ENCODE measurements at places on chromosomes 2 and 18.
A peak's percentile ranks its signal among the peaks of the same experiment; 100 is the strongest.

DNA sequence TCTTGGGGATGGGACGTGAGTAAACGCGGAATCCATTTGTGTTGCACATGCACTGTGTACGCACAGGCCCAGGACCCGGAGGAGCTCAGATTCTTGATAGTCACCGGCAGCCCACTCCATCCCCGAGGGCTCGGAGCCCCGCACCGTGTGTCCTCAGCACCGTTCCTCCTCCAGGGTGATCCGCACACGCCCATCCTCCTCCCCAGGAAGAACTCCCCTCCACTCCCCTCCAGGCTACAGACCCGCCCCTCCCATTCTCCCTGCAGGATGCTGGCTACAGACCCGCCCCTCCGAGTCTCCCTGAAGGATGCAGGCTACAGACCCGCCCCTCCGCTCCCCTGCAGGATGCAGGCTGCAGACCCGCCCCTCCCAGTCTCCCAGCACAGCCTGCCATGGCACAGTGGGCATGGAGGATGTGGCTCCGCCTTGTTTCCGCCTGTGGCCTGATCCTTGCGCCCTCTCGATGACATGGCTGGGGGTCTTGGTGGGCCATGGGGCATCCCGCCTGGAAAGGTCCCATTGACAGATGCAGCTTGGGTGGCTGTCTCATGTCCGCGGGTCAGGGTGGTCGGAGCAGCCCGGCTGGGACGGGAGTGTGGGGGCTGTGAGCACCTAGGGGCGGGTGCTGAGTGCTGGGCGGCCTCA, 14.1 kb downstream of the CTDP1 start:
- no peak for DNase-seq

DNA sequence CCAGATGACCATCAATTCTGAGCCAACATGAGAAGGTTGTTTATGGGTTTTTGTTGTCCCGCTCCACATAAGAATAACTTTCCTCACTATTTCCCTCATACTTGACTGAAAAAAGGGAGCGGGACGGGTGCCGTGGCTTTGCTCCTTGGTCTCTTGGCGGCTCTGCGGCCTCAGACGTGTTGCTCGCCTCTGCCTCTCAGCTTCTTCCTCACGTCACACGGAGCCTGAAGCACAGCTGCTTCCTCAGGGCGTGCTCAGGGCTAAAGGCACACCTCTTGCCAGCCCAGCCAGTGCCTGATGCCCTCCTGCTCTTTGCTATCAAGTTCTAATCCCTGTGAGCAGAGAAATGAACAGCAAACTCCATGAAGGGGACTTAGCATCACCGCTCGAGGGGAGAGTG, 17.9 kb upstream of the ID2 start:
- no peak for DNase-seq

GRCh38 chr2:112877423-112877822, 33.5 kb upstream of the IL37 start:
- DNase-seq, result no peak

- no peak for DNase-seq
Observed at GRCh38 chr2:81658227-81658626, 1353.7 kb upstream of the LRRTM1 start.

DNA sequence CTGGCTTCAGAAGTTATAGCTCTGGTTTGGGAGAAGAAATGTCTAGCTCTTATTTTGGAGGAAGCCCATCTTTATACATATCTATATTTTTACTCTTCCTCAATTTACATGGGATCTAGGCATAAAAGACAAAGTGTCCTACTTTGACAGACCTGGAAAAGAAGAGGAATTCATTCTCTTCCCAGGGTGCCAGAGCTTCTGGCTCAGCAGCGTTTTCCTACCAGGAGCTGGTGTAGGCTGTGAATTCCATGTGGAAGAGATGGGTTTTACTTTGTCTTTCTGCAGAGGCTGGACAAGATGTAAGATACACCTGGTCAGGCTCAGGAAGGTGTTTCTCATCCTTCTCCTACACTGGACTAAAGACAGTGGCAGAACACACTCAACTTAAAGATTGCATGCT, 50.2 kb upstream of the LYPD6B start:
- no peak for DNase-seq

GRCh38 chr2:131041402-131042147, 51.7 kb downstream of the FAM168B start:
- DNase-seq, result no peak

GRCh38 chr18:31275722-31276463, 42.1 kb upstream of the DSG1 start:
- DNase-seq, result no peak

- no peak for DNase-seq
Observed at GRCh38 chr2:174833737-174834136, 69.5 kb upstream of the CHRNA1 start.

DNA sequence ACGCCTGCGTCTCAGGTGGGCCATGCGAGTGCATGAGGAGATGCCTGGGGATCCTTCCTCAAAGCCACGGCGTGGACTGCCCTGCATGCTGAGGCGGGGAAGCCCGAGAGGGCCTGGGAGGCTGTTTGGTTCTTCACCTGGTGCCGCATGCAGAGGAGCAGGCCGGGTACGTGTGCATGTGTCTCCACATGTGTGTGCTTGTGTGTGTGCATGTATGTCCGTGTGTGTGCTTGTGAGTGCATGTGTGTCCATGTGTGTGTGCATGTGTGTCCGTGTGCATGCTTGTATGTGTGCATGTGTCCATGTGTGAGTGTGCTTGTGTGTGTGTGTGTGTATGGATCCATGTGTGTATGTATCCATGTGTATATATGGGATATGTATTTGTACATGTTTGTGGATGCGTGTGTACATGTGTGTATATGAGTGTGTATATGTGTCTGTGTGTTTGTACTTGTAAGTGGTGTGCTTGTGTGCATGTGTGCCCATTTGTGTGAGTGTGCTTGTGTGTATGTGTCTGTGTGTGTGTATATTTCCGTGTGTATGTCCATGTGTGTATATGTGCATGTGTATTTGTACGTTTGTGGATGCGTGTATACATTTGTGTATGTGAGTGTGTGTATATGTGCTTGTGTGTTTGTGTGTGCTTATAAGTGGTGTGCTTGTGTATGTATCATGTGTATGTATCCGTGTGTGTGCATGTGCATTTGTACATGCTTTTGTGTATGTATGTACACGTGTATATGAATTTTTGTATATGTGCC, 79.0 kb downstream of the PTGR3 start:
- no peak for DNase-seq

DNA sequence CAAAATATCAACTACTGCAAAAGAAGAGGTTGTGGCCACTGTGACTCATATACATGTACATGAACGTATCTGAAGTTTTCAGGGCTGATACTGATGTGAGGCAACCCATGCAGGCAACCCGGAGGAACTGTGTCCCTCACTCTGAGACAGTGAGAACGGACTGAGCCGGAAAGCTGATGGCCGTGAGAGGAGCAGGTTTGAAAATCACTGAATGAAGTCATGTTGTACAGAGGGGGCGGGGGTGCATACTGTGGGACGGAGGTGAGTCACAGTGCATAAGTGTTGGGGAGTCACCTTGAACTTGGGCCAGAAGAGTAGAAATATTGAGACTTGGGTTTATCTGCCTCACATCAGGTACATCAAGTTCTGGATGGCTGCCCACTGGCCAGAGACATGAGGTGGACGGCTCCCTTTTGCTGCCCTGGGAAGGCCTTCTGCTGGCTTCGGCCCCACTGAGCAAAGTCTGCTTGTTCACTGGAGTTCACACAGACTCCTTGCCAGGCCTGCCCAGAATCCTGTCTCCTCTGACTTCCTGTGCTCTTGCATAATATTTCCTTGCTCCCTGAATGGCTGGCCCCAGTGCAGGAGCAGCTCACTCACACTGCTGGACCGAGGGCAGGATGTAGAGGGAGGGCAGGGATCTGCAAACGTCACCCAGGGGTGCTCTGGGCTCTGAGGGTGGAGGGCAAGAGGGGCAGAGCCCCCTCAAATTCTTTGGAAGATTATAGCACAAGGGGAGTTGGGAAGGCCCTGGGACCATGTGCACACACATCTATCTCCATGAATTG, 18.1 kb downstream of the EPAS1 start:
- DNase-seq, result peak; percentile 16

GRCh38 chr2:175890636-175891242, 111.3 kb downstream of the LNPK start:
- no peak for DNase-seq

GRCh38 chr2:3288470-3289170, 89.0 kb downstream of the EIPR1 start:
- DNase-seq, result no peak

DNA sequence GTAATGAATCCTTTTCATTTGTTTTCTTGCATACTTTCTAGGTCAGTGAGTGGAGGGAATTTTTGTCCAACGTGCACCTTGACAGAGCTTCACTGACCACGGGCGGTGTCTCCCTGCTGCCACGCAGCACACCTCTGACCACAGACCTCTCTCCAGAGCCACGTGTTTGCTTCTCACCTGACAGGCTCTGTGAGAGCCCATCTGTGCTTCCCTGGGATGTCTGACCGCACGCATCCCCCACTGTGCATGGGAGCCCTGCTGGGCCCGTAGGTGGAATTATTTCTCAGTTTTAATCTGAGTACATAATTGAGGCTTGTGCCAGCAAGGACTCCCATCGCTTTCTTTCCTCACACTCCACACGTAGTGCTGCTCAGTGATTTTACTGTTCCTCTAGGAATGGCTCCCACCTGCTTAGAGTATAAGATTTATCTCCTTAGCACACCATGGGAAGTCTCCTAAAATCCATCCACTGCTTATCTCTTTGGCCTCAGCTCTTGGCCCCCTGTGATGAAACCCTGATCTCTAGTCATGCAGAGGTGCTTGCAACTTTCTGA, 482.6 kb downstream of the TSN start:
- DNase-seq, result no peak

DNA sequence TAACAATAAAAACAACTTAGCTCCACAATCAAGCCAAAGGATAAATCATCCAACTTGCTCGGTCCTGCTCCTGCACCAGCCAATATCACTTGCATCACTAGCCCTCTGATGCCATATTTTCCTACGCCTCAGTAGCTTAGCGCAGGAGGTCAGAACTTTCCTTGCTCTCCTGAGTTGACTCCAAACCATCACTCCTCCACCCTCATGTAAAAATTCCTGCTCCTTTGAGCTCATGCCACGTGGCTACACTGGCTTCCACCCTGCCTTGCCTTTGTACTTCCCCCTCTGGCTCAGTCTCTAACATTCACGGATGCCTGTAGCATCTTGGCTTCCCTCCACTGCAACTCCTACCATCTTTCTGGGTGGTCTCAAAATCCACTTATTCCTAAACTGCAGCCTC, 25.2 kb downstream of the AAK1 start:
- DNase-seq, result no peak

- DNase-seq, result no peak
Observed at GRCh38 chr18:58226429-58226828, 182.4 kb downstream of the NEDD4L start.

- no peak for DNase-seq
Observed at GRCh38 chr2:5176764-5177163, 515.4 kb upstream of the SOX11 start.

DNA sequence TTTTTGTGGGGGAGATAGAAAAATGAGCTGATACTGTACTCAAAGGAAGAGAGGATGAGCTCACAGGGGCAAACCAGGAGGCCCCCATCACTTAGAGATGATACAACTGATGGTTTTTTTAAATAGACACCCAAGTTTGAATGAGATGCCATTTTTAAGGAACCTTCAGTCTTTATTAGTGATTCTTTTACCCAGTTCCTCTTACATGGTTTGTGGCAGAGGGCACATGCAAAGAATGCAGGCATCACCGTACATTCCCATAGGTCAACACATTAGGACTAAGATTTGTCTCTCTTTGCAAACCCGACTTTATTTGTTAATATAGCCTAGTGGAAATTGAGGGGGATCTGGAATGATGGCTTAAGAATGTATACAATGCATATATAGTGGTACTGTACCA, 250.9 kb downstream of the ASXL3 start:
- DNase-seq, result no peak

GRCh38 chr2:222264791-222265320, 33.9 kb downstream of the PAX3 start:
- no peak for DNase-seq

DNA sequence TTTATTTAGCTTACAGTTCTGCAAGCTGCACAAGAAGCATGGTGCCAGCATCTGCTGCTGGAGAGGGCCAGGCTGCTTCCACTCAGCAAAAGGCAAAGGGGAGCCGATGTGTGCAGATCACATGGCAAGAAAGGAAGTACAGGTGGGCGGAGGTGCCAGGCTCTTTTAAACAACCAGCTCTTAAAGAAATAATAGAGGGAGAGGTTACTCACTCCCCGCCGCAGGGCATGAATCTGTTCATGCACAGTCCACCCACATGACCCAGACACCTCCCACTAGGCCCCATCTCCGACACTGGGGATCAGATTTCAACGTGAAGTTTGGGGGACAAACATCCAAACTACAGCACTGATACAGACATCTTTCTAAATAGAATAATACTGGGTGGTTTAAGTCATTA, 105.8 kb downstream of the MTCL1 start:
- DNase-seq, result no peak

DNA sequence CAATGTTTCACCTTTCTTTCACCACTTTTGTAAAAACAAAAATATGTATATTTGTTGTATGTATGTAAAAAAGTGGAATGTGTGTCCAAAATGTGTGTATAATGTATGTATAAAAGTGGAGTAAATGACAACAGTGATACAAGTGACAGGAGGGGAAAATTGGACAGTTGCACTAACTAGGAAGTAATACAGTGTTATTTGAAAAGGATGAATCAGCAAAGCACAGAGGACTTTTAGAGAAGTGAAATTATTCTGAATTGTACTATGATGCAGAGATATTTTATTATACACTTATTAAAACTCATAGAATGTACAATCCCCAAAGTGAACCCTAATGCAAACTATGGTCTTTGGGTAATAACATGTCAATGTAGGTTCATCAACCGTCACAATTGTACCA, 331.3 kb upstream of the CNTNAP5 start:
- DNase-seq, result no peak

DNA sequence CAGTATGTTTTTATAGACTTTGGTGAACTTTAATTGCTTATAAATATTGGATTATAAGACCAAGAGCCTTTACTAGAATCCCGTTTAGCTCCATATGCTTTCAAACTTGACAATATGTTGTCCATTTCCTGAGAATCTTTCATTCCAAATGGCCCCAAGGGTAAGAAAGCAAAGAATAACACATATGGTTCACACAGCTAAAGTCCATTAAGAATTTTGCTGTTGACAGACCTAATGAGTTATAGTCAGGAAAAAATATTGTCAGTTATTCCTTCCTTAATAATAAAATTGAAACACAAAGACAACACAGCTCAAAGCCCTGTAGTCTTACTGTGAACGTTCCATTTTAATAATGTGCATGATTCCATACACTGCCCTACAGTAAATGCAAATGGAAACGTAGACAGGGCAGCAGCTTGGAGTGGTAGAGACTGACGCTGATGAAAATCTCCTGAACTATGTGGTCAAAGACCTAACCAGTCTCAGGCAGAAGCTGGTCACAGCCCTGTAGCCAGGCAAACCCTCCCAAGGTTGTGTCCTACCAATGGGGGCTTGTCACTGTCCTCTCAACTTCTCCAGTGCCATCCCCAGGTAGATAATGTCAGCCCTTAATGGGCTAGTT, 49.0 kb upstream of the ATIC start:
- no peak for DNase-seq
